ENCODE measurements at places on chromosomes 7 and 10.

DNA sequence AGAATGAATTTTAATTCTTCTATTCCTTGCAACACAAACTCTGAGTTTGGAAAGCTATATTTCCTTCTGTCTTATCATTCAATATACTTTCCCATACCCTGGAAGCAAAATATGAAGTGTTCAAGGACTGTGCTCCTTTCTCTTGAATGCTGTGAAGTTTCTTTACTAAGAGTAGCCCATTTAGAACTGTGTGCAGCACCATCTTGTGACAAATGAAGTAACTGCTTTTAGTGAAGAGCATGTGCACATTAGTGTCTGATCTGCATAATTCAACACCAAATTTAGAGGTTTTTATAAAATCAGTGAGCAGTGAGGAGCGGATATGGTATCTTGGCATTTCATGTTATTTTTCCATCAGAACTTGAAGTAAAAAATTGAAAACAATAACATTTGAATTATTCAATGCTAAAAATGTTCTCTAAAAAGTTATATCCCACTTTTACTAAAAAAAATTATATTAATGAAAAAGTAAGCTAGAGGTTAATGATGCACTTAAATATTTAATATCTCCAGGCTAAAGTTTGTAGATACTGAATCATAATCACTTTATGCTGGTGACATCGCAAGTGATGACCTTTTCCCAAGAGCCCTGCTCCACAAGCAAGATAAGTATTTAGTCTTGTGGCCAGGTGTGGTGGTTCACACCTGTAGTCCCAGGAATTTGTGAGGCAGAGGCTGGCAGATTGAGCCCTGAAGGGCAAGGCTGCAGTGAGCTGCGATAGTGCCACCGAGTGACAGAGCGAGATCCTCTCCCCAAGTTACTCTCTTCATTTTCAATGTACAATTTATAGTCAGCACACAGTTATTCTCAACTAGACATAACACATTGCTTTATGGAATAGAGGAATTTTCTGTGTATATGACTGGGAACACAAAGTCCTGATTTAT, 108.8 kb upstream of the PCLO start:
- DNase-seq = no peak

DNA sequence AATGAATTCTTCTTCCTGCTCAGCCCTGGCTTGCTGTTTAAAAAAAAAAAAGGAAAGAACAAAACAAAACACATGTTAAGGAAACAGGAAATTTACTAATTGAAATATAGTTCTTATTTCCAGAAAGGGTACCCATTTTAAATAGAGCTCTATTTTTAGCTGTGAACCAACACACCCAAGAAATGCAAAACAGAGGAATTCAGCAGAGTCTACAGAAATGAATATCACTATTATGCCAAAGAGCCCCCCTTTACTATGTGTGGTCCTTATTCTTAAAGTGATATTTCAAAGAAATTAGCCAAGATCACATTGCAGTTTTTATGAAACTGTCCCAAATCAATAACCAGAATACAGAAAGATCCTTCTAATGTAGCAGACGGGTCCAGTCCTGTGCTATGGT, 53.7 kb downstream of the CCDC6 start:
- DNase-seq = no peak

DNA sequence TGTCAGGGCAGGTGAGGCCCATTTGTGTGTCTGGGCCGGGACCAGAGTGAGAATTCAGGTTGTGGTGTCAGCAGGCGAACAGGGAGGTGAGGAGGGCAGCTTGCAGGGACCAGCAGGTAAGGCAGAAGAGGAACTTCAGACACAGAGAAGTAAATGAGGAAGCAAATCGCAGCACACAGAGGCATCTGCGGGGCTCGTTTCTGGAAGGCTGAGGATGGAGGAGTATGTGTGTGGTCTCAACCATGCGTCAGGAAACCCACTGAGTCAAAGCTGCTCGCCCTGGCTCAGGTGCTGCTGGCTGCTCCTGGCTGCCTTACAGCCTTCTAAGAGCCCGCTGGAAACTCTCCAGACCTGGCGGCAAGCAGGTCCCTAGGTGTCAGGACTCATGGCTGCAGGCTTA, 26.9 kb upstream of the PITRM1 start:
- DNase-seq = no peak

DNA sequence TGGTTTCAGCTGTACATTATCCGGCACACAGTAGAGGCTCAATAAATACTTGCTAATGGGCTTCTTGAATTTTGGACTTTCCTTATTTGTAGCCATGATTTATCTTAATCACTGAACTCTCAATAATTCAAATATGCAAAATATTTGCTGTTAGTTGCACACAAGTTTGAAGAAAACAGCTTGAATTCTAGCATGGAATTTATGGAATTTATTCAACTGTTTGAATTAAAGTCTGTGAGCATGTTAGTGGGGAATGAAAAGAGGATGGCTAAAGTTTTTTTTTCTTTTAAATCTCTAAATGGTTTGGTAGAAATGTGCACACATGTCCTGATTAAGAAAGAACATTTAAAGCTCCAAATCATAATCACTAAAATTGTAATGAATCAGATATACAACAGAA, 42.5 kb downstream of the SIRT1 start:
- no peak for DNase-seq

DNA sequence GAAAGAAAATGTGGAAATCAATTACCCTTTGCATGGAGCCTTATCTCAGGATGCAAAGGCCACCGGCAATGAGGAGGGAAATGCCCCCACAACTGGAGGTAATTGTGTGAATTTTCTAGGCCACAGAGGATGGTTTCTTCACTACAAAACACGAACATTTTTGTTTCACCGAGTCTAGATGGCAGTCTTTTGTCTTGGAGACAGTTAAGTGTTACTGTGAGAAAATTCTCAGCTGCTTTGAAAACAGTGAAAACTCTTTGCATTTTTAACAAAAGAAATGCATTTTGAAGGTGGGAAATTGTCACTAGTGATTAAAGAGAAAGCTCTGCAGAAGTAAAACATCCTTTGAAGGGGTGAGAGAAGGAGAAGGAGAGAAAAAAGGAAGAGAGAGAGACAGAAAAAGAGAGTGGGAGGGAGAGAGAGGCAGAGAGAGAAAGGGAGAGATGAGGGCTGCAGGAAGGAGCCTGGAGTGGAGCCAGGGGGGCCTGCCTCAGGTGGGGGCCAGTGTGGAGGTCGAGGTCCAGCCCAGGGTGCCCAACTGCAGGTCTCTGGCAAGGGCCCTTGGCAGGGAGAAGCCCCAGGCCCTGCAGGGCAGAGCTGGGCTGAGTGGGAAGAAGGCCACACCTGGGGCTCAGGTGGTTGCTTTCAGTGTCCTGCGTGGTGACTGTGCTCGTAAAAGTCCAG, 261.4 kb downstream of the ADARB2 start:
- no peak for DNase-seq

DNA sequence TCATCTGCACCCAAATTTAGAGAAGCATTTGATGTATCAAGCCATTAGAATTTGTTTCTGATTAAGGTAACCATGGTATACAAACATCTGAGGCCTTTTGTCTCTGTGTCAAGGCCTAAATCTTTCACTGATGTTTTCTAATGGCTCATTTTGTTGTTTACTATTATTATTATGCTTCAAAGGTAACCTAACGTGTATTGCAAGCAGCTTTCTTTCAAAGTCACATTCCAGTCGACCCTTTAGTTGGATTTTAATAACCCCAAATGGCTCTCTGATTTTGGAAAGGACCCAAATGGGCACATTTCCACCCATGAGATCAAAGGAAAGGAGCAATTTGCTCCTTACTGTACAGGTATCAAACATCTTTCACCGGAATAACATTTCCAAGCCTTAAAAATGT, 46.7 kb upstream of the WNT16 start:
- no peak for DNase-seq

- peak; percentile 85 for DNase-seq
Observed at GRCh38 chr10:114825513-114826253, 4.1 kb downstream of the FHIP2A start.

GRCh38 chr10:17273403-17273802, 45.4 kb downstream of the VIM start:
- DNase-seq = peak; percentile 5

DNA sequence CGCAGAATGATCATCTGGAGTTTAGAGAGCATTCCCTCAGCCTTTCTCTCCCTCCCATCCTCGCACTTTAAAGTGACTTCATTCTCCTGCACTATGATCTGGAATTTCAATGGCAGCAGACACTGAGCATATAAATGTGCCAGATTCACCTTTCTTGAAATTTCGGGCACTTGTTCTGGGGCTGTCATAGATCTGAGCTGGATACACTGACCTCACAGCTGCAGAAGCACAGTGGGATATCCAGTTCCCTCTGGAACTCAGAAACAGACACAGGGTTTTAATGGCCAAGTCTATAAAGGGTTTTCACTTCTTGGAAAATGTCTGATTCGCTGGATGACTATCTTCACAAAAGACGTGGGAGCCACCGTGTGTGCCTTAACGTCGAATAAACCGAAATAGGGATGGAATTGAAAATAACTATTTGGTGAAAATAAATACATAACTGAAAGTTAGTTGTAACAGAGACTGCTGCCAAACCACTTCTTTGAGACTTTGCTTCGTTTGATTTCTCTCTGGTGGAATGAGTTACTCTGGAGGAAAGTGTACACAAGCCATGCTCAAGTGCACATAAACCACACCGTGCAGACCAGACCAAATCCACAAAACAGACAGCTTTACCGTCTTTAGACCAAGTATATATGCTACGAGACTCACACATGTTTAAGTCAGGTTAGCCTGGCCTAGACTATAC, 126.1 kb downstream of the SVIL start:
- DNase-seq = no peak

GRCh38 chr7:122454776-122455507, 150.4 kb upstream of the FEZF1 start:
- DNase-seq = no peak

DNA sequence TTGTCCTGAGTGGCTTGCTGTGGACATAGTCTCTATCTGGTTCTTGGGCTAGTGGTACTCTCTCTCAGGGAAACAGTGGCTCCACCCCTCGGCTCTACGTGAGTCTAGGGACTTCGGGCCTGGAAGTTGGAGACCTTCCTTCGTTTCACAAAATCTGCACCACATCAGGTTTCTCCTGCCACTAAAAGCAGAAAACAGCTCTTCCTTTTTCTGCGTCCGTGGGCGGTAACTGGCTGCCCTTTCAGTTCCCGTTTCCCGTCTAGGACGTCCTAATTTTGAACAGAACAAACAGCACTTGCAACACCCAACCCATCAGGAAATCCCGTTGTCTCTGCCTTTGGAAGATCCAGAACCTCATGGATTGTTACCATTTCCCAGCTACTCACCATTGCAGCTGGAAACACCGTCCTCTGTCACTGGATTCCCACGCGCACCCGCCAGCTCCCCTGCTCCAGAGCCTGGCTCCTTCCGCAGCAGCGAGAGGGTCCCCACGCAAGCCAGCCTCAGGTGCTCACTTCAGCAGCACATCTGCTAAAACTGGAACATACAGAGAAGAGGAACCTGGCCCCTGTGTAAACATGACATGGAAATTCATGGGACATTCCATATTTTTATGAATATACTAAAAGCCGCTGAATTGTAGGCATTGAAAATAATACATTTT, 311.4 kb upstream of the AKR1E2 start:
- no peak for DNase-seq

DNA sequence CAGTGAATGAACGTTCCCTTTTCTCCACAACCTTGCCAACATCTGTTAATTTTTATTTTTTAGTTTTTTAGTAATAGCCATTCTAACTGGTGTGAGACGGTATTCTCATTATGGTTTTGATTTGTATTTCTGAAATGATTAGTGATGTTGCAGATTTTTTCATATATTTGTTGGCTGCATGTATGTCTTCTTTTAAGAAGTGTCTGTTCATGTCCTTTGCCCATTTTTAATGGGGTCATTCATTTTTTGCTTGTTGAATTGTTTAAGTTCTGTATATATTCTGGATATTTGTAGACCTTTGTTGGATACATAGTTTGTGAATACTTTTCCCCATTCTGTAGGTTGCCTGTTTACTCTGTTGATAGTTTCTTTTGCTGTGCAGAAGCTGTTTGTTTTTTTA, 73.9 kb upstream of the MSRB2 start:
- no peak for DNase-seq

DNA sequence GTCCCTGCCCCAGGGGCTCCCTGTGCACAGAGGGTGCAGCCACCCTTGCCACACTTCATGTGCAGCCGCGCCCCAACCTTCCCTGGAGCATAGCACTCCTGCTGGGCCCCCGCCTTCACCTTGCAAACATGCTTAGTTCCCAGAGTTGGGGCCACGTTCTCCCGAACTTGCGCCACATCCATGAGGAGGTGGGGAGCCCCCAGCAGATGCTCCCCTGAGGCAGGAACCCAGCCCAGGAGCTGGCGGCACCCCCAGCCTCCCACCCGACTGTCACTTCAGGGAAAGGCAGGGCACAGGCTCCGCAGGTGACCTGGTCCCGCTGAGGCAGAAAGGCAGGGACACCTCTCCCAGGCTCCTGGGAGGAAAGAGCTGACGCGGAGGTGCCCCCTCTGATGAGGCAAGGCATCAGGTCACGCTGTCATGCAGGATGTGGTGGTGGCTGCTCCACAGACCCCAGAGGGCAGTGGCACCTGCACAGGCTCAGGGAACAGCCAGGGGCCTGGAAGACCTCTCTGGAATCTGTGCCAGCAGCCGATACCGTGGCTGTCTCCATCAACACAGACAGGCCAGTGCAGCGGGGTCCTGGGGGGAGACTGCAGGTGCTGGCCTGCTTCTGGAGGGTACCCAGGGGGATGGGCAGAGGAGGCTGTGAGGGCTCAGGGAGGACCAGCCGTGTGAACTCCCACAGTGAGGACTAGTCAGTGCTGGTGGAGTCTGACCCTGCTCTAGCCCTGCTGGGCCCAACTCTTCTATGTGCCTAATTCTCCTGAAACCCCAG, 221.3 kb downstream of the MAD1L1 start:
- DNase-seq = no peak

- DNase-seq = no peak
Observed at GRCh38 chr10:71214641-71215559, 2.5 kb downstream of the UNC5B start.

GRCh38 chr7:152333134-152333533, 102.7 kb downstream of the KMT2C start:
- DNase-seq = no peak

DNA sequence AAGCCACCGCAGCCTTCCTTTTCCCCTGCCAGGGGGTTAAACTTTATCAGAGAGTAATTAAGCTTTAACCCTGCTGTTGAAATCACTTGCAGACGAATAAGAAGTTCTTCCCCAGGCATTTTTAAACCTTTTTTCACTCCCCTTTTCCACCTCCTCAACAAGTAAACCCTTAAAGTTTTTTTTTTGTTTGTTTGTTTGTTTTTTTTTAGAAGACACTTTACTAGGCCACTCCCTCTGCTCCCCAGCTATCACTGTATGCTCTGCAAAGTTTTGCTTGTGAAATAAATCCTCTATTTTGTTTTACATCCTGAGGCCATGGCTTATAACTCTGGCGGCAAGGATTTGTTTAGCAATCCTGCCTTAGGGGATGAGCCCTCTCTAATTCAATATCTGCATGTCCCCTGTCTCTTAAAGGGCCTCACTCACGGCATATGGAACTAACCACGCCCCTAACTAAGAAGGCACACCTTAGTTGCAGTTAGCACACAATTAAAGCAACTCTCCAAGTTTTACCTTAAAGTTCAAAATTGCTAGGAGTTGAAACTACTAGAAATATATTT, 1354.7 kb upstream of the LRRTM3 start:
- no peak for DNase-seq
